ENCODE measurements at places on chromosomes 3 and 15. TPM values are rescaled to one million over a fixed set of nuclear protein-coding genes. Genes with fewer than 3 reads are reported as not detected.

FBXW12 gene
- total RNA-seq, result not detected

AP3B2 gene
- not detected for total RNA-seq

CCR9 gene
- total RNA-seq, result not detected

LRRC2 gene
- 0.32 TPM for total RNA-seq

MYL3 gene
- 1.4 TPM for total RNA-seq

OCA2 gene
- not detected for total RNA-seq

GOLGA6L6 gene
- not detected for total RNA-seq

SLC38A3 gene
- total RNA-seq, result not detected

STRA6 gene
- 0.16 TPM for total RNA-seq

MAP3K13 gene
- 24.4 TPM for total RNA-seq

CAMK2N2 gene
- 0.65 TPM for total RNA-seq

CLRN1 gene
- not detected for total RNA-seq

GXYLT2 gene
- total RNA-seq, result 43.3 TPM

CPEB1 gene
- 0.72 TPM for total RNA-seq

PLA1A gene
- not detected for total RNA-seq

AGBL1 gene
- total RNA-seq, result not detected

SLC30A4 gene
- total RNA-seq, result 8.3 TPM

CEMIP gene
- 537 TPM for total RNA-seq

IQCF5 gene
- total RNA-seq, result not detected

ITIH4 gene
- total RNA-seq, result 0.49 TPM

ERICH6 gene
- total RNA-seq, result not detected

LDHAL6B gene
- not detected for total RNA-seq

SKOR1 gene
- not detected for total RNA-seq

ADAMTS17 gene
- 0.90 TPM for total RNA-seq

MEX3B gene
- total RNA-seq, result 11.5 TPM

IQCH gene
- 2.3 TPM for total RNA-seq

ARGFX gene
- not detected for total RNA-seq

GPR176 gene
- total RNA-seq, result 108 TPM

DALRD3 gene
- 41.3 TPM for total RNA-seq

FGF12 gene
- total RNA-seq, result not detected

CCR3 gene
- total RNA-seq, result not detected

ZNF80 gene
- not detected for total RNA-seq

PGBD4 gene
- total RNA-seq, result 1.4 TPM

SNX22 gene
- total RNA-seq, result not detected

ITGB5 gene
- total RNA-seq, result 202 TPM

ITIH3 gene
- 0.65 TPM for total RNA-seq

TNNC1 gene
- total RNA-seq, result not detected

POPDC2 gene
- total RNA-seq, result not detected

FRMD4B gene
- 0.90 TPM for total RNA-seq

PPARG gene
- 19.1 TPM for total RNA-seq

FBXL22 gene
- not detected for total RNA-seq

GPR171 gene
- not detected for total RNA-seq

KNG1 gene
- not detected for total RNA-seq
